RPMI7951 (cell line): ENCODE measurements at places on chromosomes 3 and 15. TPM values are rescaled to one million over a fixed set of nuclear protein-coding genes. Genes with fewer than 3 reads are reported as not detected.

- DNase-seq: no peak
Measured at GRCh38 chr15:56659197-56659596, 74.1 kb downstream of the ZNF280D start.

GRCh38 chr3:72481542-72481941 lies 366.7 kb downstream of the SHQ1 start:
- no peak for DNase-seq

- DNase-seq: no peak
Measured at GRCh38 chr15:63112871-63113270, 8.8 kb upstream of the LACTB start.

DNA sequence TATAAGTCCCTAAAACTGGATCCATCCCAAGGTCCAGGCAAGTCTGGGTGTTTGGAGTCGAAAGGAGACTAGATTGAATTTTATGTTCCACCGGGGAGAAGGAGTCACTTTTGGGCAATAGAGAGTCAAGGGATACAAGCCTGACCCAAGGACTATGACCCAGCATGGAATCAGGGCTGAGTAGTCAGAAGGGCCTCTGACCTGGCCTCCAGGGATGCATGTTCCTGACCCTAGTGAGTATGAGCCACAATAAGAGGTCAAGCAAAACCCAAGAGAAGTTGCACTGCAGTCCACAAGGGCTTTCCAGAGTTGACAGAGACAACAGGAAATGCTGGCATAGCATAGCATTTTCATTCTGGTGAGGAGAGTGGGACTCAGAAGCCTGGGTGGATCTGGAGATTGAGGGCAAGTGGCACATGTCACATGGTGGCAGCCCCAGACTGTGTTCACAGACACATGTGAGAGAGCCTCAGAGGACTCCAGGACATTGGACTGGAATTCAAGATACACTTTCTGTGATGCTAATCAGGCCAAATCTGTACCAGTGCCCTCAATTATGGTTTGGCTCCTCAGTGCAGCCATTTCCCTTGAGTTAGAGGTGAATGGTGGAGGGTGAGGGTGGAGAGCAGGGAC lies 66.9 kb downstream of the TFG start:
- DNase-seq: no peak

- DNase-seq: peak; percentile 20
Measured at GRCh38 chr3:145094355-145094941, 1066.5 kb downstream of the PLOD2 start.

DNA sequence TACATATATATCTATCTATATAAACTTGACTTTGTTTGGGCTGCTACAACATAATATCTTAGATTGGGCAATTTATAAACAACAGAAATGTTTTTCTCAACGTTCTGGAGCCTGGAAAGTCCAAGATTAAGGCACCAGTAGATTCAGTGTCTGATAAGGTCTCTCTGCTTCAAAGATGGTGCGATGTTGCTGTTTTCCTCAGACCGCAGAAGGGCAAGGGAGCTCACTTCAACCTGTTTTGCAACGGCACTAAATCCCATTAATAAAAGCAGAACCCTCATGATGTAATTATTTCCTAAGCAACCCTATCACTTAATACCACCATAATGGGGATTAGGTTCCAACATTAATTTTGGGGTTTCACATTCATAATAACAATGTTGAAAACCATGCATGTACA lies 1134.8 kb downstream of the NSUN3 start:
- DNase-seq: no peak

GRCh38 chr3:52450489-52451236 lies 3.2 kb downstream of the TNNC1 start:
- DNase-seq: no peak

GRCh38 chr3:27729325-27729724 lies 7.2 kb upstream of the EOMES start:
- DNase-seq: no peak

DNA sequence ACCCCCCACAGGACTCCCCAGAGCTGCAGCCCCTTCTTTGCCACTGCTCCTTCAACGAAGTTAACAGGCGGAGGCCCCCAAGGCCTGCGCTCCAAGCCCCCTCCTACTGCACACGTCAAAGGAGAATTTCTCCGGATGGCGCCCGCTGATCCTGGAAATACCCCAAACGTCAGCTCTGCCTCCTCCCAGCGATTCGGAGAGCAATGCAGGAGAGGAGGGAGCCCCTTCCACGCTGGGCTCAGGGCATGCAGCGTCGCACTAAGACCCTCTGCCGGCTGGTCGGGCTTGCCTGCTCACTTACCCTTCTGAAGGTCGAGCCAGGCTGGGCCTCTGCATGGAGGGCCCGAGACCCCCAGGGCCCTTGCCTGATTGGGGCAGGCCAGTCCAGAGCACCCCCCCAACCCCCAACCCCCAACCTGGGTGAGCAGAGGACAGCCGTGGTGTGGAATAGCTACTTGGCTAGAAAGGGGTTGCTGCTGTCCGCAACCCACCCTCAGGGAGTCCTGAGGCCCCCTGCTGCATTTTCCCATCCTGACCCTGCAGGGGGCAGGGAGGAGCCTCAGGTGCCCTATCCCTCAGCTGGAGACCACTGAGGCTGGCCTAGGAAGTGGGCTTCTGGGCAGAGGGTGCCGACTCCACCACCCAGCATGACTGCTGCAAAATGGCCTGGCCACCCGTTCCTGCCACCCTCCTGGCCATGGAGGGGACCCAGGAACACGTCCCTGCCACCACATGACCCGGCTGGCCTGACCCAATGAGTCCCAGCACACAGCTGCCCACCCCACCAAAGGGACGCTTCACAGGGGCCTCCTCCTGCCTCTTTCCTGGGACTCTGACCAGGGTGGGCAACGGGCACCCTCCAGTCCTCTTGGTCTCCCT lies 976 bp downstream of the ATP2B2 start:
- no peak for DNase-seq

DNA sequence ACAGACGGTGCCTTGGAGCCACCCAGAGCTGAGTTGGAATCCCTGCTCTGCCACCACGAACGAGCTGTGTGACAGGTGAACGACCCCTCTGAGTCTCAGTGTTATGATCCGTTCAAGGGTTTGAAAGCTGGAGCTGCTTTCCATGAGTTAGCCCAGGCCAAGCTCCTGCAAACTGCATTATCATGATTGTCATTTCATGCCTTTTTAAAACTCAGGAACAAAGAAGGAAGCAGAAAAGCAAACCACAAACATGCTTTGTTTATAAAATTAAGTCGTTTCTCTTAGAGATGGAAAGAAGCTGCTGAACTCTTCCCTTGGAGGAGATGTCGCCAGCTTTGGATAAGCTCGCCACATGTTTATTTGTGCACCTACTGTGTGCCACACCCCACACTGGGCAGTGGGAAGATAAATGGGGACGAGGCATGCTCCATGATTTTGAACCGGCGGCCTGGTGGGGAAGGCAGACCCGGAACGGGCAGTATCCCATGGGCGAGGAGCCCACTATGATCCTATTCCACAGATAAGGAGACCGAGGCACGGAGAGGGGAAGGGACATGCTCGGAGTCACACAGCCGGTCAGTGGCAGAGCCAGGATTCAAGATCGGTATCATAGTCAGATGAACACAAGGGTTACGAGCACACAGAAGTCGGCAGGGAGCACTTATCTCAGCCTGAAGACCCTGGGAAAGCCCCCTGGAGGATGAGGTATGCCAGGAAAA lies 15.9 kb downstream of the HRH1 start:
- peak; percentile 49 for DNase-seq

The SPINK8 gene
- total RNA-seq: not detected in 2 replicates

The CSNK1G1 gene
- total RNA-seq: 15.4 and 23.7 TPM in 2 replicates

The LEKR1 gene
- 1.8 and 2.1 TPM in 2 replicates for total RNA-seq

The GPR87 gene
- total RNA-seq: not detected in 2 replicates
